CD8-positive, alpha-beta memory T cell (primary cell): ENCODE measurements at places on chromosomes 12 and 14. TPM values are rescaled to one million over a fixed set of nuclear protein-coding genes. Genes with fewer than 3 reads are reported as not detected.

DNA sequence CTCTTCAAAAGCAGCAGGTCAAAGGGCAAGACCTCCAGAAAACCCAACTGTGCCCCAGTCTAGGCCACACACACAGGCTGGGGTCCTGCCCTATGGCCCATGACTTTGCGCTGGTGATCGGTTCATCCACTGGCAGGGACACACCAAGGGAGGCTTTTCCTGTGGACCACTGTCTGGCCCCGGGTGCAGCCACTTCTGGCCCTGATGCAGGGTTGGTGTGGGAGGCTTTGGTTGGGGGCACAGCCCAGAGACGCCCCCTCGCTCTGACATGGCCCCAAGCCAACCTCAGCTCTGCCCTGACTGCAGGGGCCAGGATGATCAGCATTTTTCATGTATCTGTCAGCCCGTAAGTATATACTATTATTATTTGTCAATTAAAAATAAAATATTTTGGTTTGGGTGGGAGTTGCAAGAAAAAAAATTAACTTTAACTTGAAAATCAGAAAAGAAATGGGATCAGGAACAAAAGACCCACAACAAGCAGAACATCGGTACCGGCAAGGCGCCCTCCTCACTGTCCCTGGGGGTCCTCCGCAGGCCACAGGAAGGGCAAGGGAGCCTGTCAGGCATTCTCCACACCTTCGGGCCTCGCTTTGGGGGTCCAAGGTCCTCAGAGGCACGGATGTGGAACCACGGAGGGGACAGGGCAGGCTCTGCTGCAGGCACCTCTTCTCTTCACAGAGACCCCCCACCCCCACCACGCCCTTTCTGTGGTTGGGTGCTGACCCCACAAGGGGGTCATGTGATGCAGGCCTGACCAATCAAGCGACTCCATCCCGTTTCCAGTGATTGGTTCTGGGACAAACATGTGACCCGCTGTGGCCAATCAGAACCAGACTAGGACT, 181.5 kb upstream of the SFSWAP start:
- H3K4me3 ChIP-seq, result no peak overlapping the region
- no peak overlapping the region for H3K27ac ChIP-seq
- H3K27me3 ChIP-seq, result no peaks in the 10 kb centered on the region
- H3K4me1 ChIP-seq, result no peaks in the 10 kb centered on the region
- no peak for DNase-seq

DNA sequence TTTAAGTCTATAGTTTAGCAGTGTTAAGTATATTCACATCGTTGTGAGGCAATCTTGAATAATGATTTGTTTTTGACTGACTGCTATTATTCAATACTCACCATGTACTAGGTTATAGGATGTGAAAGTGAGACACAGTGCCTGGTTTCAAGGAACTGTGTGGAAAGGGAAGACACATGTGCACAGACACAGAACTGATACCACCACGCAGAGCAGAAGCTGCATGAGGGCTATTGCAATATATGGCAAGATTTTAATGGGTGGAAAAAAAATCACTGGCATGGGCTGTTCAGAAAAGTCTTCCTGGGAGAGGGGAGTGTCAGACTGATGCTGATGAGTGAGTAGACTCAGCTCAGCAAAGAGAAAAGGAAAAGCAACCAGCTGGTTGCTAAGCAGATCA, 10.4 kb downstream of the SLC7A8 start:
- no peak overlapping the region for H3K27ac ChIP-seq
- no peak overlapping the region for H3K4me3 ChIP-seq
- H3K36me3 ChIP-seq, result no peaks in the 10 kb centered on the region
- no peaks in the 10 kb centered on the region for H3K4me1 ChIP-seq

GRCh38 chr12:105892362-105892910, 246.3 kb downstream of the NUAK1 start:
- H3K36me3 ChIP-seq, result no peaks in the 10 kb centered on the region
- H3K4me3 ChIP-seq, result no peak overlapping the region
- no peaks in the 10 kb centered on the region for H3K27me3 ChIP-seq
- no peak overlapping the region for H3K27ac ChIP-seq
- no peak for DNase-seq
- H3K4me1 ChIP-seq, result no peaks in the 10 kb centered on the region

The DCAF4 gene
- polyA plus RNA-seq, result 7.3 TPM

The KRT7 gene
- not detected for polyA plus RNA-seq

GRCh38 chr12:12210983-12211382, 55.9 kb downstream of the LRP6 start:
- H3K36me3 ChIP-seq, result no peaks in the 10 kb centered on the region
- peaks cover 4% of the 10 kb centered on the region for H3K27me3 ChIP-seq
- H3K27ac ChIP-seq, result no peak overlapping the region
- H3K4me1 ChIP-seq, result peaks cover 9% of the 10 kb centered on the region

GRCh38 chr14:79658221-79658620, 553.1 kb downstream of the DIO2 start:
- H3K4me3 ChIP-seq, result no peak overlapping the region
- H3K27me3 ChIP-seq, result no peaks in the 10 kb centered on the region
- DNase-seq, result no peak
- no peaks in the 10 kb centered on the region for H3K4me1 ChIP-seq

The FZD10 gene
- polyA plus RNA-seq, result not detected

DNA sequence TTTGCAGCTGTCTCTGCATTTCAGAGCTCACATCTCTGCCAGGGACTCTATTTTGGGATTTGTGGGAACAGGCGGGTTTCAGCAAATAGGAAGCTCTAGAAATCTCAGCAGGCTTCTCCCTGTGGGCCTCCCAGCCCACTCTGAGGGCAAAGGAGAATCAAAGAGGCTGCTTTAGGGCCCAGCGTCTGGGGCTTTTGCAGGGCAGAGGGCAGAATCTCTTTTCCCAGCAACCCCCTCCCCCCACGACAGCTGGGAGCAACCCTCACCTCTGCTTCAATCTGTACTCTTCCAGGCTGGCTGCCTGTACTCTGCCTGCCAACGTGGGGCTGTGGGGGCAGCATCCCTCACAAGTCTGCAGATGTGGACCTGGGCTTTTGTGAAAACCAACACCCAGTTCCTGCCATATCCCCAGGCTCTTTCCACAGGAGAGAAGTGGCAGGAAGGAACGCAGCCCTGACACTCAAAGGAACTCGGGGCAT, 529.6 kb upstream of the TBX3 start:
- H3K36me3 ChIP-seq, result no peaks in the 10 kb centered on the region
- H3K4me3 ChIP-seq, result no peak overlapping the region
- H3K27me3 ChIP-seq, result no peaks in the 10 kb centered on the region
- DNase-seq, result no peak

DNA sequence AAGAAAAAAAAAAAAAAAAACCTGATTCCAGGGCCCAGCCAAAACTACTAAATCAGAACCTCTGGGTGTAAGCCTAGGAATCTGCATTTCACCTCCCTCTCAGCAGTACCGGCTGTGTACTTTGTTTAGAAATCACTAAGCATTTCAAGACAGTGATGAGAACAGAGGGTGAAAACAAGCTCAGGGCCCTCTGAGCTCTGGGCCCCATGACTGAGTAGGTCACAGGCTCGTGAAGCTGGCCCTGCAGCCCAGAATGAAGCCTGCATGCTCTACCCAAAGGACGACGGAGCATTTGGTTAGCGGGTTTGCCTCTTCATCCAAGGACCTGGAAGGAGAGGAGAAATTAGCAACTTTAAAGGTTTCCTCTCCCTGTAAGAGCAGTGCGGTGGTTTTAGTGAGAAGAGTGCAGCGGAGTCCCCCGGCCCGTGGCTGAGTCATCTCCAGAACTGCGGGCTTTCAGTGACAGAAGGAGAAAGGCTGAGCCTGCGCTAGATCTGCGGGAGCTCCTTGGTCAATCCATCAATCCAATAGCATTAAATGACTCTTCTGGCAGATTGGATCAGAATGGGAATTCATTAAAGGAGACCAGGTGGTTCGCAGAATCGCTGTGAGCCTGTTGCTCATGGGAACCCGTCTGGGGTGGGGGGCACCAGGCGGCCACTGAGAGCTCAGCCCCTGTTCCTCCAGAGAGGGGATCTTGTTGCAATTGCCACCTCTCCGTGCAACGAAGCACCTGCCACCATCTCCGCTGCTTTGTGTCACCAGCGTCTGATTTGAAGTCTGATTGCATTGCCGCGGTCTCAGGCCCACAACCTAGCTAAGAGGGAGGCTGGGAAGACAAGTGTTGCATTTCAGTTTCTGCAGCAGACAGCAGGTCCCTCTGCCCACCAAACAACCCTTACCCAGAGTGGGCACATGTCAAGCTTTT, 7.3 kb downstream of the IL31 start:
- peak; percentile 11 for DNase-seq
- no peak overlapping the region for H3K4me3 ChIP-seq
- H3K36me3 ChIP-seq, result no peaks in the 10 kb centered on the region
- H3K27me3 ChIP-seq, result no peaks in the 10 kb centered on the region

The TMX1 gene
- polyA plus RNA-seq, result 43.3 TPM

GRCh38 chr14:65011538-65011937, 24.8 kb downstream of the FNTB start:
- peaks cover 10% of the 10 kb centered on the region for H3K36me3 ChIP-seq
- H3K27ac ChIP-seq, result no peak overlapping the region
- no peak for DNase-seq

The PTCSC3 gene
- not detected for polyA plus RNA-seq

DNA sequence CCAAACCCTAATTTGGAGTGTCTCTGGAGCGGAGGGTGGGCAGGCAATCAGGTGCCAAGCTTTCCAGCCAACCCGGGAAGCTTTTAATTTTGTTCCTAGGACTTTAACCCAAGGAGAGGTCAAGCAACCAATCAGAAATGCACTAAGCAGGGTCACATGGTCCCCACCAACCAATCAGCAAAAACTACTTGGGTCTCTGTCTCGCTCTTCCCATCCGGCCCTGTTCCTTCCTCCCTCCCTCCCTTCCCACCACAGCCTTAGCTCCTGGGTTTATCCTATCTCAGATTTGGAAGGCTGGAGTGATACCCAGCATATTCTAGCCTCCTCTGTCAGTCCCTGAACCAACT, 7.3 kb downstream of the HOXC5 start:
- H3K4me1 ChIP-seq, result no peaks in the 10 kb centered on the region
- DNase-seq, result no peak
- no peak overlapping the region for H3K4me3 ChIP-seq
- peaks cover 49% of the 10 kb centered on the region for H3K27me3 ChIP-seq
- H3K36me3 ChIP-seq, result no peaks in the 10 kb centered on the region

The RASSF9 gene
- polyA plus RNA-seq, result not detected

The DUSP6 gene
- 3.8 TPM for polyA plus RNA-seq

GRCh38 chr14:24712909-24713308, 78.9 kb upstream of the GZMB start:
- no peaks in the 10 kb centered on the region for H3K4me1 ChIP-seq
- H3K27ac ChIP-seq, result no peak overlapping the region
- no peak for DNase-seq
- no peak overlapping the region for H3K4me3 ChIP-seq
- no peaks in the 10 kb centered on the region for H3K27me3 ChIP-seq

The PRIMA1 gene
- not detected for polyA plus RNA-seq

DNA sequence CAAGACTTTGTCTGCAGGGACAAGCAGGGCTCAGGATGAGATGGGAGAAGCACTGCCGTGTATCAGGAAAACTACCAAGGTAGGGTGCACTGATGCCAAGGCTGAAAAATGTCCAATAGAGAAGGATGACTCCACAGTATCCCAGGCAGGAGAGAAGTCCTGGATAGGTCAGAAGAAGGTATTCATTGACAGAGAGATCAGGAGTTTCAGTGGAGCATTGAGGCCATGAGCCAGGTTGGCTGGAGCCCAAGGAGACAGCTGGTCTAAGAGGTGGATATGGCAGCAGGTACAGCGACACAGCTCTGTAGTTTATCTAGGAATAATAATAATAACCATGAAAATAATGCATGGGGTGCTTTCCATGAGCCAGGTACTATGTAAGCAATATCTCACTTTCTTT, 180.9 kb downstream of the EXOC5 start:
- no peaks in the 10 kb centered on the region for H3K36me3 ChIP-seq
- DNase-seq, result no peak
- H3K4me3 ChIP-seq, result no peak overlapping the region
- no peak overlapping the region for H3K27ac ChIP-seq

DNA sequence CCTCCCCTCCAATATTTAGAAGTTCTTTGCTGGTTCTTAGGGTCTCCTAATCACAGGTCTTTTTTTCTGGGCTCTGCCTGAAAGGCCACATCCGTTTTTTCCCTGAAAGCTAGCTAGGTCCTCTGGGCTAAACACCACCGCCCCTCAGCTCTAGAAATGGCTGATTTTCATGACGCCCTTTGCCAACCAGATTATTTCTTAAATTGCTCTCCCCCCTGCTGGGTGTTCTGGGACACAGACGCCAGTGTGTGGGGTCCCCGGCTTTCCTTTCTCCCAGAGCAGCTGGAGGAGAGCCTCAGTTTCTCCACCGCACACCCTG, 45.3 kb upstream of the ATP23 start:
- DNase-seq, result no peak
- H3K27ac ChIP-seq, result no peak overlapping the region
- H3K4me3 ChIP-seq, result peak overlapping the region; percentile 18
- H3K27me3 ChIP-seq, result no peaks in the 10 kb centered on the region
- peaks cover 58% of the 10 kb centered on the region for H3K4me1 ChIP-seq

DNA sequence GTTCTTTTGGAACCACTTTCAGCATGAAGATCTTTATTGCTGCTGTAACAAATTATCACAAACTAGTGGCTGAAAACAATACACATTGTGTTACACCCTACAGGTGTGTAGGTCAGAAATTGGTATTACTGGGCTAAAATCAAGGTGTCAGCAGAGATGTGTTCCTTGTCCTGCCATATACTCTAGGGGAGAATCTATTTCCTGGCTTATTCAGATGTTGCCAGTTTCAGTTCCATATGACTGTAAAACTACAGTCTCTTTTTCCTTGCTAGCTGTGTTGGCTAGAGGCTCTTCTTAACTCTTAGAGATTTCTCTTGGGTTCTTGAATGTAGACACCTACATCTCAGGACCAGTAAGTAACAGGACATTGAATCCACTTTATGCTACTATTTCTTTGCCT, 215.6 kb upstream of the PPFIA2 start:
- H3K27me3 ChIP-seq, result no peaks in the 10 kb centered on the region
- H3K4me3 ChIP-seq, result no peak overlapping the region
- no peak overlapping the region for H3K27ac ChIP-seq
- DNase-seq, result no peak
- H3K36me3 ChIP-seq, result no peaks in the 10 kb centered on the region

- no peaks in the 10 kb centered on the region for H3K36me3 ChIP-seq
Observed at GRCh38 chr14:93330609-93331000, 2.2 kb downstream of the BTBD7 start.

The GPR132 gene
- 34.9 TPM for polyA plus RNA-seq

GRCh38 chr14:24954700-24955037, 95.3 kb downstream of the STXBP6 start:
- no peaks in the 10 kb centered on the region for H3K27me3 ChIP-seq
- no peak overlapping the region for H3K4me3 ChIP-seq
- H3K27ac ChIP-seq, result no peak overlapping the region
- H3K36me3 ChIP-seq, result no peaks in the 10 kb centered on the region
- DNase-seq, result no peak
- H3K4me1 ChIP-seq, result no peaks in the 10 kb centered on the region

The SLC10A1 gene
- polyA plus RNA-seq, result not detected
